PC-3 (cell line): ENCODE measurements at places on chromosomes 11 and 22. TPM values are rescaled to one million over a fixed set of nuclear protein-coding genes. Genes with fewer than 3 reads are reported as not detected.

RHOG gene
- total RNA-seq = 31.2 and 33.5 TPM in 2 replicates

SYT9 gene
- total RNA-seq = 6.3 and 7.4 TPM in 2 replicates

SPINDOC gene
- 61.5 and 67.2 TPM in 2 replicates for total RNA-seq

MYBPC3 gene
- not detected in 2 replicates for total RNA-seq

C11orf21 gene
- total RNA-seq = not detected in 2 replicates

SLCO2B1 gene
- not detected in 2 replicates for total RNA-seq

DNA sequence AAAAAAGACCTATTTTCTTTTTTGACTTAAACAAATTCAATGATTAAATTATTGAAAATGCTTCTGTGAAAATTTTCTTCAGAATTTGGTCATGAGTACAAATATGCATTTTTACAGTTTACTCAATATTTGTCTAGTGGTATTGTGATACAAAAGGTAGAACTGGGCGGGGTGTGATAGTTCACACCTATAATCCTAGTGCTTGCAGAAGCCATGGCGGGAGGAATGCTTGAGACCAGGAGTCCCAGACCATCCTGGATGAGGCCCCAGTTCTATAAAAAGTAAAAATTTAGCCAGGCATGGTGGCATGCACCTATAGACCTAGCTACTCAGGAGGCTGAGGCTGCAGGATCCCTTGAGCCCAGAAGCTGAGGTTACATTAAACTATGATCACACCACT, 90.6 kb downstream of the ARHGAP42 start:
- peak; percentile 60 for DNase-seq

DNA sequence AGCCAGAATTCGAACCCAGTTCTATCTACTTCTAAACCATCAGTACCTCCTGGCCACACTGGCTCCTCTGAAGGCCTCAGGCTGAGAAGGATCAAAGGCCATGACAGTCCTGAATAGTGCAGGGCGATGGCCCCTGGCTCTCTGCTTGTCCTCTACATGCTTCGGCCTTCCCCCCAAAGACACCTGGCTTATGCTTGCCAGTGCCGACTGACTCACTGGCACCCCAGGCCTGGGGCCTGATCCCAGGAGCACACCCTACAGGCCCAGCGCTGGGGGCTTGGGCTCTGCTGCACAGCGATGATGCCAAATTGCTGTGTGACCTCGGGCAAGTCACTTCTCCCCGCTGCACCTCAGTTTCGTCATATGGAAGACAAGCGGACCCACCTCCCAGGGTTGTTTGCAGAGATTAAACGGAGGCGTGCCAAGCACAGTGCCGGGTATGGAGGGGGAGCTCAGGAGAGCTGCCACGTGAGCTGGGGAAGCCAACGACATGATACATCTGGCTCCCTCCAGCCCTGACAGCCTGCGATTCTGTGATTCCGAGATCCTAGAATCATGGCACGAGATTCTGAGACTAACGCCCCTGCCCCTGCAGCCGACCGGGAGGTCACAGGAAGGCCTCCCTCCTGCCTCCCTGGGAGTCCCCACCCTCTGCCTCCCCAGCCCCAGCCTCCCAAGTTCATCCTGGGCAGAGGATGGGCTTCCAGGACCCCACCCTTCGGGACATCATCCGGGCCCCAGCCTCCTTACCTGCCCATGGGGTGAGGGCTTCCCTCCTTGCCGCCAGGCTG, 1.0 kb downstream of the SSTR3 start:
- no peak for DNase-seq

DNA sequence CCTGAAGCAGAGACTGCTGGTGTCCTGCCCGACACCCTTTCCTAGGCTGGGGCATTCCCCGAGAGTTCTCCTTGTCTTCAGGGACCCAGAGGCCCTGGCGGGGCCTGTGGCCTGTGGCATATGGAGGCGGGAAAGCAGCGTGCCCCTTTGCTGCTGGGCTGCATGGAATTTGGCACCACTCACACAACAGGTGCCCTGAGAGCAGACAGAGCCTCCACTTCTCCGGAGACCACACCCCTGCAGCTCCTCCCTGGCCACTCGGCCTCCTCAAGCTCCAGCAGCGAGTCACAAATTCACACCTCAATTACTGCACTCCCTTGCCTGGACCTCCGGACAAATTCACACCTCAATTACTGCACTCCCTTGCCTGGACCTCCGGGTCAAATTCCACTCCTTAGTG, 1375.2 kb downstream of the TBC1D22A start:
- no peak for DNase-seq

DNA sequence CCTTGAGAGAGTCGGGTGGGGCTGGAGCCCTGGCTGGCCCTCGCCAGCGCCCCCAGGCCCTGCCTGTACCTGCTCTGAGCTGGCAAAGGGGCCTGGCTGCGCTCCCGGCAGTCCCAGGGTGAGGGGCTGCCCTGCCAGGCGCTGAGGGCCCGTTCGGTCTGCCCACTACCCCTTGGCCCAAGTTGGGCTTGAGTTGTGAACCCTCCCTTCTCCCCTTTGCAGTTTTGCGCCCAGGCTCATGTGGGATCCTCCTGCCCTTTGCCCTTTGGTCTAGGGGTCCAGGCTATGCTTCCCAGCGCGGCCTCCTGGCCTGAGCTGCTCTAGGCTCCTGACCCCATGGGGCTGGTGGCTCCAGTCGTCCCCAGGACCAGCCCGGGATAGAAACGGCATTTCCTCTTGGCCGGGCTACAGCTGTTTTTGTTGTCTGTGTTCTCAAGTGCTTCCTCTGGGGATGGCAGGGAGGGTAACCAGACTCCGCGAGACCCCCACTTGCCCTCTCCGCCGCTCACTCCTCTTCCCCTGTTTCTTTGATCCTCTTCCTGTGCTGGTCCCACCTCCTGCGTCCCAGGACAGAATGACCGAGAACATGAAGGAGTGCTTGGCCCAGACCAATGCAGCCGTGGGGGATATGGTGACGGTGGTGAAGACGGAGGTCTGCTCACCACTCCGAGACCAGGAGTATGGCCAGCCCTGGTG, 34.9 kb downstream of the PRDM11 start:
- no peak for DNase-seq

DNA sequence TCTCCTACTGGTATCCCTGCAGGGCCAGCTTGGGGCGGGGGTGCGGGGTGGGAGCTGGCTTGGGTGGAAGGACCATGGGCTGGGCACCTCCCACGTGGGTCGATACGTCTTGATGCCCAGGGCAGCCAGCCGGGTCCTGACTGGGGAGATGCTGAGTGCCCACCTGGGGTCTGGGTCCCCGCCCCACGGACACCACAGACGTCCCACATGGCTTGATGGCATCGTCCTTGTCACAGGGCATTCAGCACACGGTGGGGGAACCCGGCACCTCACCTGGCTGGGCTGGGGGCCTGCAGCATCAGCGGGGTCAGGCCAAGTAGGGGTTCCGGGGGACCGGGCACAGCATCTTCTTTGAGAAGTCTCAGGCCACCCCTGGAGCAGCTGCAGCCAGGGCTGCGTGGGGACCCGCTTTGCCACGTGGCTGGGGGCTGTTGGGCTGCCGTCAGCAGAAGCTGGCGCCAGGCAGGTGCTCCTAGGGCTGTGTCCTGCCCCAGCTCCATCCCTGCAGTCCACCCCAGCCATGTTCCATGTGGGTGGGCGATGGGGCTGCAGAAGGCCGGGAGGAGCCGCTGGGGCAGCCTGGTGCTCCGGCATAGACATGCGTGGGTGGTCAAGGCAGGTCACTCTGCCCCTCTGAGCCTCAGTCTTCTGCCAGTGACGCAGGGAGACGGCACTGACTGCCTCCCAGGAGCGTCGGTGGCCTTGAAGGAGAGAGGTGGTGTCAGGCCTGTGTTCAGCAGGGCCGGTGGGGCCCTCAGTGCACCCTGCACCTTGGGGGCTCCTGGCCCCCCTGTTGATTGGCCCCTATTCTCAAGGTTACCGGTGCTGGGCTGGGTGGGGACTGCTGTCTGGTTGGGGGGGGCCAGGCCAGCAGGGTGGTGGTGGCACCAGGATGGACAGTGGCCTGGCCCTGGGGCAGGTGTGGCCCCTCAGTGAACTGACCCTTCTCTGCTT, 8.4 kb downstream of the SELENOO start:
- no peak for DNase-seq

GRCh38 chr11:112834277-112834755, 126.9 kb upstream of the NCAM1 start:
- no peak for DNase-seq

- no peak for DNase-seq
Observed at GRCh38 chr11:117620659-117621058, 176.4 kb downstream of the DSCAML1 start.

- no peak for DNase-seq
Observed at GRCh38 chr11:6474806-6475500, 1.2 kb upstream of the TRIM3 start.

DNA sequence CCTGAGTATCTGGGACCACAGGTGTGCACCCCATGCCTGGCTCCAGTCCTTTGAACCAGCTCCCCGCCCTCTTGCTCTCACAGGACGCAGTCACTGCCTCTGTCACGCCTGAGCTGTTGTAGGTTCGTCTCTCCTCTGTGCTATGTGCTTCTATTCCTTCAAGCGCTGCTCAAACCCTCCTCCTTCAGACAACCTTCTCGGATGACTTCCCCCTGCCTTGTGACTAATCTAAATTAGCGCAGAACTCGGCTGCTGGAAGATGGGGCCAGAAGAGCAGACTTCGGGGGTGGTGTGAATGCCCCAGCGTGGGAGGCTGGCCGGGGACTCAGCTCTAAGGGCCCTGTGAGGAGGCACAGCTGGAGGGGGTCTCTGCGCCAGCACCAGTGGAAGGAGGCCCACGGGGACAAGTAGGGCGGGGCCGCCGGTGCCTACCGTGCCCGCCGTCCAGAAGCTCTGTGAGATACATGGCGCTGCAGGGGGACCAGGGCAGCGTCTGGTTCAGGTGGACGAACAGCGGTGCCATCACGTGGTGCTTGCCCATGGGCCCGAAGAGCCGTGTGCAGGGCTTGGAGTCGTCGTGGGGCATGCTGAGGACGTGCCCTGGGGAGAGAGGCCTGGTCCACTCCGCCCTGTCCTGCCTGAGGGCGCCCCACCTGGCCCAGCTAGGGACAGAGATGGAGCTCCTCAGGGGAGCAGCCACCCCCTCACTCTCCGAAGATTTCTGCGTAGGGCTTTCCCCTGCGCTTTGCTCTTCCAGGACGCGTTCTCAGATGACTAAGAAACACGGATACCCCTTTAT, 12.5 kb downstream of the ADAMTS8 start:
- DNase-seq = no peak

GRCh38 chr11:31643857-31644256, 134.3 kb downstream of the ELP4 start:
- peak; percentile 78 for DNase-seq

- no peak for DNase-seq
Observed at GRCh38 chr22:22418957-22419356, 89.6 kb downstream of the ZNF280B start.

GRCh38 chr22:26669060-26669481, 11.7 kb downstream of the MIAT start:
- peak; percentile 54 for DNase-seq

- peak; percentile 41 for DNase-seq
Observed at GRCh38 chr11:61384271-61385242, 7.8 kb upstream of the TMEM216 start.

DNA sequence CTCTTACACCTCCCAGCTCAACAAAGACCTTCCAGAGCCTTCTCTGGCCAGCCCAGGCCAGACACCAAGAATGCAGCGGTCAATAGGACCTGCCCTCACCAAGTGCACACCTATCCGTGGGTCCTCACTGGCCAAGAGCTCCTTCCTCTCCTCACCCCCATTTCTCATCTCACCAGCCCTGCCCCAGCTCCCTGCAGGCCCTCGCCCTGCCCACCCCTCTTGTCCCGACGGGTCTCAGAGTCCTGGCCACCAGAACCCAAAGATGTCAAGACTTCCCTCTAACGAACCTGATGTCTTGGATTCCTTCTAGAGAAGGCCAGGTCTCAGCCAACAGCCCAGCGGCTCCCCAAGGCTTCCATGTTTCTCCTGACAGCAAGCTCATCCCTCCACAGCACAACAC, 43.6 kb downstream of the IGF2 start:
- no peak for DNase-seq

DNA sequence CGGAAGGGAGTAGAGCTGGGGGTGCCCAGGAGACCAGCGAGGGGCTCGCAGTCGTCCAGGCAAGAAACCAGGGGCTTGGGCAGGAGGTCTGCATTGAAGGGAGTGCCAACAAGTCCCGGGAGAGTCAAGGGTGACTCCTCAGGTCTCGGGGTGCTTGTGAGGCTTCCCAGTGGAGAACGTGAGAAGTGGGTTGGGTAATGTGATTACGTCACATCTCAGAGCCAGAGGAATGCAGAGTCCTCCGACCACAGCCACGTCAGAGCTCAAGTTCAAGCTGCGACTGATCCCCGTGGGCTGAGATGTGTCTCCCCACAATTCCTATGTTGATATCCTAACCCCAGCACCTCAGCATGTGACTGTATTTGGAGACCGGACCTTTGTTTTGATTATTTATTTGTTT, 89.7 kb upstream of the SHANK2 start:
- no peak for DNase-seq

- DNase-seq = no peak
Observed at GRCh38 chr22:44172370-44173108, 8.2 kb upstream of the PARVG start.
